Neural cell (in vitro differentiated cells): ENCODE measurements at places on chromosomes 16 and 17. TPM values are rescaled to one million over a fixed set of nuclear protein-coding genes. Genes with fewer than 3 reads are reported as not detected.

Gene EVPL
- not detected in 2 replicates for polyA plus RNA-seq

Gene CCT6B
- 0.84 and 2.1 TPM in 2 replicates for polyA plus RNA-seq

Gene DCXR
- 129 and 148 TPM in 2 replicates for polyA plus RNA-seq

Gene ARHGDIG
- polyA plus RNA-seq, result 176 and 247 TPM in 2 replicates

Gene LDHD
- polyA plus RNA-seq, result 0.18 TPM in 1 of 2 replicates, not detected in the other

Gene ASPSCR1
- 28.0 and 58.1 TPM in 2 replicates for polyA plus RNA-seq

Gene BTBD17
- polyA plus RNA-seq, result 5.3 and 8.5 TPM in 2 replicates

Gene FAM20A
- polyA plus RNA-seq, result not detected in 2 replicates

Gene TIGD7
- 21.7 and 25.2 TPM in 2 replicates for polyA plus RNA-seq

Gene ETV4
- polyA plus RNA-seq, result 0.12 and 0.61 TPM in 2 replicates

Gene NGFR
- 3.6 and 6.7 TPM in 2 replicates for polyA plus RNA-seq

Gene NTN1
- polyA plus RNA-seq, result 16.2 and 18.1 TPM in 2 replicates

Gene RHBDF1
- 0.21 and 1.0 TPM in 2 replicates for polyA plus RNA-seq

Gene G6PC1
- polyA plus RNA-seq, result not detected in 2 replicates

Gene GLIS2
- 2.6 and 3.2 TPM in 2 replicates for polyA plus RNA-seq

Gene CCL17
- not detected in 2 replicates for polyA plus RNA-seq

Gene AFMID
- 15.8 and 27.1 TPM in 2 replicates for polyA plus RNA-seq

Gene HSF4
- 12.7 and 27.9 TPM in 2 replicates for polyA plus RNA-seq

Gene USP6
- polyA plus RNA-seq, result not detected in 2 replicates

Gene PRAC2
- polyA plus RNA-seq, result not detected in 2 replicates

Gene CCL4L2
- polyA plus RNA-seq, result not detected in 2 replicates
